ENCODE measurements at places on chromosomes 5 and 9. TPM values are rescaled to one million over a fixed set of nuclear protein-coding genes. Genes with fewer than 3 reads are reported as not detected.

Gene ZNF879
- 0.81 TPM for polyA plus RNA-seq

Gene HRCT1
- 0.50 TPM for polyA plus RNA-seq

Gene PCDH12
- polyA plus RNA-seq: 0.46 TPM

Gene FRRS1L
- 0.55 TPM for polyA plus RNA-seq

Gene TMEFF1
- polyA plus RNA-seq: not detected

Gene NRG2
- 2.7 TPM for polyA plus RNA-seq

DNA sequence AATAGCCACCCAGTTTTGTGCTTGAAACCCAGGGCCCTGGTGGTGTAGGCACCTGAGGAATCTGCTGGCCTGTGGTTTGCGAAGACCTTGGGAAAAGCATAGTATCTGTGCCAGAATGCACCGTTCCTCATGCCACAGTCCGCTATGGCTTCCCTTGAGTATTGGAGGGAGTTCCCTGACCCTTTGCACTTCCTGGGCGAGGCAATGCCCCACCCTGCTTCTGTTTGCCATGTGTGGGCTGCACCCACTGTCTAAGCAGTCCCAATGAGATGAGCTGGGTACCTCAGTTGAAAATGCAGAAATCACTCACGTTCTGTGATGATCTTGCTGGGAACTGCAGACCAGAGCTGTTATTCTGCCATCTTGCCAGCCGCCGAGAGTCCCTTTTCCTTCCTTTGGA, 483.5 kb downstream of the AGTPBP1 start:
- H3K27ac ChIP-seq: no peak overlapping the region
- no peak overlapping the region for H3K4me3 ChIP-seq
- DNase-seq: no peak
- H3K27me3 ChIP-seq: no peaks in the 10 kb centered on the region
- H3K4me1 ChIP-seq: no peaks in the 10 kb centered on the region

GRCh38 chr5:73446631-73447529, 1.7 kb downstream of the FOXD1 start:
- H3K4me1 ChIP-seq: peaks cover 42% of the 10 kb centered on the region
- H3K27ac ChIP-seq: no peak overlapping the region
- no peaks in the 10 kb centered on the region for H3K36me3 ChIP-seq

GRCh38 chr9:18874069-18874468, 158.9 kb downstream of the SAXO1 start:
- H3K36me3 ChIP-seq: no peaks in the 10 kb centered on the region
- H3K4me3 ChIP-seq: no peak overlapping the region
- DNase-seq: no peak
- no peaks in the 10 kb centered on the region for H3K27me3 ChIP-seq
- no peak overlapping the region for H3K27ac ChIP-seq

DNA sequence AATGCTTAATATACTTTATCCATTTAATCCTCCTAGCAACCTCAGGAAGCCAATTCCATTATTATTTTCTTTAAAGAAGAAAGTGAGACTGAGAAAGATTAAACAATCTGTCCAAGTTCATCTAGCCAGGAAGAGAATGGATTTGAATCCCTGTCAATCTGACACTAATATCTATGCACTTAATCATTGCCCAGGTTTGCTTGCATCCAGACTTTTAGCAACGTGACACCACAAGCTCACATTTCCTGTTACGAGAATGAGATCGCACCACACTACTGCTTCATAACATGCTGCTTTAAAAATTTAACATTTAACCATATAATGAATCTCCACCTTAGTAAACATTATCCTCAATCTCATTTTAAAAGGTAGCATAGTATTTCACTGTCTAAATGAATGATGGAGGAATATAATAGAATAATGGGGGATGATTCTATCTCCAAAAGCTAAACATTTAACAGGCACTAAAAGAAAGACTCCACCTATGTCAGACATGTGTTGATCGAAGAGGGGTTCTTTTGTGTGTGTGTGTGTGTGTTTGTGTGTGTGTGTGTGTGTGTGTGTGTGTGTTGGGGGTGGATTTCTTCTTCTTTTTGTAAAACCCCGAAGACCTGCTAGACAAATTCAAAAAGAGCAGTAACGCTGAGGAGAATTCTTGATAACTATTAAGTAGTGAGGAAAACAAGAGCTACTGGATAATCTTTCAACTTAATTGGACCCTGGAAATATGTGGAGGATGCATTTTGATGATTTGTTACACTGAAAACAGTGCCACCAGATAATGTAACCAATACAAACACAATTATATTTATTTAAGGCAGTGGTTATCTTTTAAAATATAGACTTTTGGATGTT, 138.7 kb upstream of the NR3C1 start:
- H3K4me3 ChIP-seq: no peak overlapping the region
- no peaks in the 10 kb centered on the region for H3K36me3 ChIP-seq
- H3K4me1 ChIP-seq: no peaks in the 10 kb centered on the region
- H3K27me3 ChIP-seq: no peaks in the 10 kb centered on the region
- no peak overlapping the region for H3K27ac ChIP-seq
- DNase-seq: no peak

DNA sequence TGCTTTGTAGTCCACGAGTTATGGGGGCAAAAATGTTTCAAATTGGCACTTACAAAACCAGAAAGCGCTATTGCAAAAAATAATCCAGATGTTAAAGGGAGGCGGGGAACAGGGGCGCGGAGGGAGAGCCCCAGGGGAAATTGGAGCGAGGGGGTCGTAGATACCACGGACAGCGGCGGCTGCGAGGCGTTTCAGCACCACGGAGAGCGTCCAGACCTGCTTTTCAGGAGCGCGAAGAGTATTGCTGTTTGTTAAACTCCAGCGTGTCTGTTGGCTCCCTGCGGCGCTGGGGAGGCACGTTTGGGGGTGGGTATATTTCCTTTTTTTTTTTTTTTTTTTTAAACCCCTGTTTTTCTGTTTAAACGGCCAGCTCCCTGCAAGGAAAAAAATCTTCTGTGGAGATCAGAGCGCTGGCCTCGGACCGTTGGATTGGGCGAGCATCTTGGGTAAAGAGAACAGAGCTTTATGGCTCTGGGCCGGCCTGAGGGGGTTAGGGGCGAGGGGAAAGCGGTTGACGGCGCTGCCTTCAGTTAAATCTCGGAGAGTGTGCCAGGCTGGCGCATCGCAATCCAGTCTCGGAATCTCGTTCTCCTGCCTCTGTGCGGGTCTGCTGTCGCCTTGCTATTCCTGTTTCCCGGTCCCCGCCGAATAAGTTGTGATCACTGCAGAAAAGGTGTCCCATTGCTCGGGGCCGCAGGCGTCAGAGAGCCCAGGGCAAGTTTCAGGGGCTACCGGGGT, at the start of gene GLRA1:
Gene GLRA1, minus strand, starts transcription at position 288 of the 738 bp plus-strand sequence. CDS start 302 bp downstream, outside the sequence.
- no peaks in the 10 kb centered on the region for H3K36me3 ChIP-seq
- no peak within 1 kb of the TSS for H3K4me3 ChIP-seq
- DNase-seq: peak; percentile 32
- no peak within 1 kb of the TSS for H3K27ac ChIP-seq
- no peaks in the 10 kb centered on the region for H3K4me1 ChIP-seq

Measured in stomach (tissue), 19 donors.